Colonic mucosa (tissue), 4 donors: ENCODE measurements at places on chromosomes 12 and 14. TPM values are rescaled to one million over a fixed set of nuclear protein-coding genes. Genes with fewer than 3 reads are reported as not detected.

GRCh38 chr14:78341827-78342389 is 171.7 kb downstream of the NRXN3 start:
- DNase-seq: no peak

GRCh38 chr12:121391619-121392324 is 8.1 kb upstream of the RNF34 start:
- DNase-seq: no peak

DNA sequence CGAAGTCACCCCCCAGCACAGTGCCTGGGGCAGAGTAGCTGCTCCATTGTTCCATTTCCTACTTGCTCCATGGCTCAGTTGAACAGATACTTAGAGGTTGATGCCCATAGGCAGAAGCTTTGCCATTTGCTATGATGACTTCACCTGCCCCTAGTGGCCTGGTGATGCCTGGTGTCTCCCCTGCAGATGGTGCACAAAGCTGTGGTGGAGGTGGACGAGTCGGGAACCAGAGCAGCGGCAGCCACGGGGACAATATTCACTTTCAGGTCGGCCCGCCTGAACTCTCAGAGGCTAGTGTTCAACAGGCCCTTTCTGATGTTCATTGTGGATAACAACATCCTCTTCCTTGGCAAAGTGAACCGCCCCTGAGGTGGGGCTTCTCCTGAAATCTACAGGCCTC is 10.6 kb downstream of the SERPINA5 start:
- no peak for DNase-seq

DNA sequence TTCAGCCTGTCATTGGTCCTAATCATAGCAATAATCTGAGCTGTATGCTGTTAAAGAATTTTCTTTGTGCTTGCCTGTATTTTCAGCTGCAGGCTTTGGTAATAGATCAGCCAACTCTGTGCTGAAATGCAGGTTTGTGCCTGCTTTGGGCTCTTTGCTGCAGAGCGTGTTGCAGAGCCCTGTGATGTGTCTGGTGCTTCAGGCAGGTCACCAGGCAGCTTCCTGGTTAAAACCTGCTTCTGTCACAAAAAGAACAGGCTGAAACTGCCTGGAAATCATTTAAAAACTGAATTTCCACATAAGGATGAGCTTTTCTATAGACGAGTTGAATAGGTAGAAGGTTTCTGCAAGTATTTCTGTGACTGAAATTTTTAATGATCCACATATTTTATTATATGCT is 3.1 kb downstream of the DIP2B start:
- DNase-seq: no peak

- no peak for DNase-seq
Observed at GRCh38 chr14:90574188-90575131, 177.6 kb downstream of the CALM1 start.

The NPFF gene
- not detected for total RNA-seq

The RBP5 gene
- 2.4 TPM for total RNA-seq

The RPL10L gene
- 5.2 TPM for total RNA-seq

The KRT71 gene
- total RNA-seq: not detected
